GM10248 (cell line): ENCODE measurements at places on chromosomes 3 and 15.

DNA sequence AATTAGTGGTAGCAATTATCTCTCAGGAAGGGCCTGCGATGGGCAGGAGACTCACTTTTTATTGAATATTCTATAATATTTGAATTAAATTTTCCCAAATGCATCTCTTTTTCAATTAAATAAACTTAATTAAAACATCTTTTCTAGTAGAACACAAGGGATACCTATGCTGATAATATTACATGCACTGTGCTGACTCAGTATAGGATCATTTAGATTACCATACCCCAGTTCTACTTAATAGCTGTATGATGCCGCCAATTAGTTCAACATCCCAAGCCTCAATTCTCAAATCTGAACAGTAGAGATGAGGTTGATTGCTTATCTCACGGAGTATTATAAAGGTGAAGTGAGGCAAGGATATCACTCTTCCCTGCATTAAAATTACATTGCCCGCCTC lies 149.2 kb downstream of the SLCO3A1 start:
- no peak for DNase-seq

DNA sequence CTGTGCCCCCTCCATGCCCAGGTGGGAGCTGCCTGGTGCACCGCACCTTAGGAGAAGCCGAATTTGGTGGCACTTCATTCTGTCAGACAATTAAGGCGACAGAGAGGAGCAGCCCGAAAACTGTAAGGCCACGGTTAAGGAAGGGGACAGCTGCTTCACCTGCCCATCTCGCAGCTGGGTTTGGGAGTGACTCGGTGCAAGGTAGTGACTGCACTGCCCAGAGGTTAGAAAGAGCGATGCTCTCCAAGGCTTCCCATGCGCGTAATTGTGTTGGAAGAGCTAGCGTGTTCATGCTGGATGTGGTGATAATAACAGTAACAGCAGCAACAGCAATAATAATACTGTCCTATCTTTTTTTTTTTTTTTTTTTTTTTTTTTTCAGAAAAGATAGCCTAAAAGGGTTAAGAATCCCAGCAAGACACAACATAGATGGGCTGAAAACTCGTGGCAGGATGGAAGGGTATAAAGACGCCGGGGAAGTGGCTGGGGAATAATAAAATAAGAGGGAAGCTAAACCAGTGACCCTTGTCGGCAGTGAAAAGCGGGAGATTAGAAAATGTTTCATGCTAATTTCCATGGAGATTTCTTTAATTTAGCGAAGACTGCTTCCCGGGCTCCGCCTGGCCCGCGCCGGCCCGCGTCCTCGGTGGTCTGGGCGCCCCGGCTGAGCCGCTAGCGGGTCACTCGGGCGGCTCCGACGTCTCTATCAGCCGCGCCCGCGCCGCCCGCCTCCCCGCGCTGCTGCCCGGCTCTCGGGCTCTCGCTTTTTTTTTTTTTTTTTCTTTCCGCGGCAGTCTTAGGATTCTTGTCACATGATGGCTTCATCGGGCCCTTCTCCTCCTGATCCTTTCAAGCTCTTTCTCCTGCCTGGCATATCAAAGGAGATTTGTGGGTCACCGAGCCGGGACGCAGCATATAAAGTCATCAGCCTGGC lies 617.1 kb downstream of the NR2F2 start:
- no peak for DNase-seq

DNA sequence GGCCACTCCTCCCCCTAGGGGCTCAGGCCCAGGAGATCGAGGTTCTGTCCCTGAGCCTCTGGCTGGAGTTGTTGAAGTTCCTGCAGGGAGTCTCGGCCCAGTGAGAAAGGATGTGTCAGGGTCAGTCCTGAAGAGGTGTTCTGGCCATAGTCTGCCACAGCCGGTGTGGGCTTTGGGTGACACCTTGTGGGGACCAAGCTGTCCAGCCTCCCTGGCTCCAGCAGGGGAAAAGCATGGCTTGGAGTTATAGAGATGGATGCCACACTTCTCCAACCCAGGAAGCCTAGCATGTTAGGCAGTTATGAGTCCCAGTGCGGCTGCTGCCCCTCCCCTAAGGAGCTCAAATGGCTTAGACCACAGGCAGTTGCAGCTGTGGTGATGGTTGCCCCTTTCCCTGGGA lies 945.6 kb upstream of the GBE1 start:
- DNase-seq, result no peak

DNA sequence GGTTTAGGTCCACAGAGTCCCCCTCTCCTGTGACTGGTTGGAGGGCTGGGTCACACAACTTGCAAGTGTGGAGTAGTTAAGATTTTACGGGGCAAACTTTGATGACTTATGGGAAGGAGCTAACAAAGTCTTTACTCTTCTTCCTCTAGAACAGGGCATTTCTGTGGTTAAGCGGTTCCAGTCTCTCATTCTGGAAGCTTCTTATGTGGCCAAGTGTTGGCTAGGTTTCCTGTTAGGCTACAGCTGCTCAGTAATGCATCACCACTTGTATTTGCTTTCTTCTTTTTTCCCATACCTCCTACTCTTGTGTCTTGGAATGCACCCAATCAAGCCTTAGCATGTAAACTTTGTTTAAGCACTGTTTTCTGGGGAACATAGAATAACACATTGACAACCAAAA lies 100.6 kb upstream of the PLAAT1 start:
- DNase-seq, result no peak

DNA sequence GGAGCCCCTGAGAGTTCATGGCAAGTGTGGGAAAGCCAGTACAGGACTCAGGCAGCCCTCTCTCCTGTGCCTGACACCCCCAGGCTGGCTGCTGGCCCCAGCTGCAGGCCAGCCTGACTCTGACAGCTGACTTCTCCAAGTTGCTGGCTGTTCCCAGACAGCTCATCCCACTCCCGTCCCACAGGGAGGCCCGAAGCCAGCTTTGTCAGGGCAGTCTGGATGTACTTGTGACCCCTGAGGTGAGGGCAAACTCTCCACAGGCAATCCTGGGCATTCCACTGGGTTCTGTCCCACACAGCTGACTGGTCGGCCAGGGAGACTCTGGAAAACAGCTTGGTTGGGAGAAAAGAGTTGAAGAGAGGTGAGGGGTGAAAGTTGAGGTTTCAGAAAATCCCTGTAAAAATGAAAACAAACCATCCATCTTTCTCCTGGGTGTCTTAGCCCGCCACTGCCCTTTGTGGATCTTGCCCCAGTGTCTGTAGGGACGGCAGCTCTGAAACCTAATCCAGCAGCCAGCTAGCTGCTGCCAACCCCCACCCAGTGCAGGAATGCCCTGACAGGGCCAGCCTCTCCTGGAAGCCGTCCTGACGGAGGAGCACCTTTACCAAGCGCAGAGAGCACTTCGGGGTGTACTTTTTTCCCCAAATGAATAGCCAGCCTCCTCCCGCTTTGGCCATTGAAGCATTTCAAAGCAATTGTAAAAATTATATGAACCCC lies 87.9 kb downstream of the DNAJB8 start:
- DNase-seq, result no peak

GRCh38 chr3:186974824-186975313 lies 44.5 kb downstream of the ST6GAL1 start:
- DNase-seq, result no peak

- DNase-seq, result no peak
Measured at GRCh38 chr3:184592371-184593219, 31.0 kb downstream of the EPHB3 start.

GRCh38 chr3:52721002-52721729 lies 15.3 kb downstream of the SPCS1 start:
- no peak for DNase-seq

GRCh38 chr3:99561056-99561455 lies 77.3 kb upstream of the COL8A1 start:
- DNase-seq, result no peak

GRCh38 chr3:110521019-110521418 lies 550.6 kb upstream of the NECTIN3 start:
- no peak for DNase-seq

DNA sequence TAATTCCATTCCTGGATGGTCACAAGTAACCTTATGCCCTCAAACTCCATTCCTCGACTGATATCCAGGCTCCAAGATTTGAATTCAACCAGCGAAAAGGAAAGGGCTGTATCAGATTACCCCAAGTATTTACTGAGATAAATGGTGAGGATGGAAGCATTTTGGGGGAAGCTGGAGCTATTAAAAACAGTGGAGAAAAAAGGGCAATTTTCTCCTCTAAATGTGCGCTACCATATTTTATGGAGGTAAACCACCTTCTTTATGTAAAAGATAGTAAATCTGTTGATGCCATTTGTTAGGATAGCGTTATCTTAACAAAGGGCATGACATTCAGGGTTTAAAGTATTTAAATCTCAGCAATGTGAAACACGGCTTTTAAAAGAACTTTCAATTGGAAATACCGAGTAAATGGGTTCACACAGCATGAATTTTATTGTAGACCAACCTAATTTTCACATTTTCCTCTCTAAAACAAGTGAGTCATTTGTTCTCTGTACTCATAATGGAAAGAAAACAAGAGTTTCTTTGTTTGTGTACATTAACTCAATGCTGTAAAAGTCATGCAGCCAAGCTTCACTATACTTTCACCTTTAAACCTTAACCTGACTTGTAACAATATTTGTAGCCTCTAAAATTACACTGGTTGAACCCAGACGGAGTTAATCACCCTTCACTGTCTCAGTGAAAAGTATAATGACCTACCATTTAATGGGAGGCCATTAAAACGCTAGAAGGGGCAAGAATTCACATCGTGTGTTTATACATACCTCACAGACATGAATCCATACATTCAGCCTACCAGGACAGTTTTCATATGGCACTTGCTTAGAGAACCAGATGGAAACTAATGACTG lies 773.4 kb downstream of the ROBO1 start:
- DNase-seq, result no peak

DNA sequence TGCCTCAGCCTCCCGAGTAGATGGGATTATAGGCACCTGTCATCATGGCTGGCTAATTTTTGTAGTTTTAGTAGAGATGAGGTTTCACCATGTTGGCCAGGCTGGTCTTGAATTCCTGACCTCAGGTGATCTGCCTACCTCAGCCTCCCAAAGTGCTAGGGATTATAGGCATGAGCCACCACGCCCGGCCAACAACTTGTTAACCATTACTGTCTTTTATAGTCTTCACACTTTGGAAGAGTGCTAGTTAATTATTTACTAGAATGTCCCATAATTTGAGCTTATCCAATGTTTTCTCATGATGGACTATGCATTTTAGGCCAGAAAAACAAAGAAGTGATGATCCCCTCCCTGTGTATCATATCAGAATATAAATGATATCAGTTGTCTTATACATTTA lies 288.6 kb upstream of the CBLB start:
- DNase-seq, result no peak

DNA sequence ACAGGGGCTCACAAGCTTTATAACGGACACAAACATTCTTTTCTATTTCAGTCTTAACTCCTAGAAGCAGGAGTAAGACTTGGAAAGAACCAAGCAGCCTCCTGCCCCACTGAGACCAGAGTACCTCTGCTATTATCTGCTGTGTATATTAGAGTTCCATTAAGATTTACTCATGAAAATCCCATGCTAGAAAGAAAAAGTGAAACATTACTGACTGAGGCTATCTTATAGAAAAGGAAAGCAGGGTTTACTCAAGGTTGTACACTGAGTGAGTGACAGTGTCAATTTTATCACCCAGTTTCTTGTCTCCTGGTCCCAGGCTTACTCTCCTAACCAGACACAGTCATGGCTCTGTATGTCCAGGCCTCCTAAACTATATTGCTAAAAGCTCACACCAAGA lies 97.9 kb upstream of the SOX2 start:
- DNase-seq, result no peak

DNA sequence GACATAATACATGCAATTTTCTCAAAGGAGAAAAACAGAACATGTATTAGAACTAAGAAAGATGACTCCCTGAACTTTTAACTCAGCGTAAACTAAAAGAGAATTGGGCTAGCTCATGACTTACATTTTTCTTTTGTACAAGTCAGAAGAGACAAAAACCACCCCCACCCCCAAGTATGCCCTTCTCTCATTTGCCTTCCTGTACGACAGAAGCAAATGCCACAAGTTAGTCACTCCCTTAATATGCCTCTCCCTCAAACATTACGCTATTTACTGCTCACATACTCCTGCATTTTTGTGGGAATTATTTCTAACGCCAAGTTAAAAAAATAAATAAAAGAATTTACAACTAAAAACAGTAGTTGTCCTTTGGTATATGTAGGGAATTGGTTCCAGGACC lies 22.0 kb downstream of the CPEB1 start:
- no peak for DNase-seq

DNA sequence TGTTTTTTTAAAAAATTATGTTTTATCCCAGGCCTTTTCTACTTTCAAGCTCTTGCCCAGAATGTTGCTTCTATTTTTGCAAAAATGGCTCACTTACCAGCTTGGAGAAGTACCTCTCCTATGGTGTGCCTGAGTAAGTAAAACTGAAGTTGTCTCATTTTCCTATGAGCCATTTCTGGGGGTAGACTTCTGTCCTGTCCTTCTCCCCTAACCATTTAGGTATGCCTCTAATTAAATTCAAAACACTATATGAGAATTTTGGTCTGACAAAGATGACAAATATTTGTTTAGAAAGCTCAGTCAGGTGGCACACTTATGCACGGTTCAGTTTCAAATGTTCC lies 282.5 kb upstream of the ICE2 start:
- DNase-seq, result no peak

GRCh38 chr15:100244796-100245486 lies 96.8 kb downstream of the ADAMTS17 start:
- no peak for DNase-seq

DNA sequence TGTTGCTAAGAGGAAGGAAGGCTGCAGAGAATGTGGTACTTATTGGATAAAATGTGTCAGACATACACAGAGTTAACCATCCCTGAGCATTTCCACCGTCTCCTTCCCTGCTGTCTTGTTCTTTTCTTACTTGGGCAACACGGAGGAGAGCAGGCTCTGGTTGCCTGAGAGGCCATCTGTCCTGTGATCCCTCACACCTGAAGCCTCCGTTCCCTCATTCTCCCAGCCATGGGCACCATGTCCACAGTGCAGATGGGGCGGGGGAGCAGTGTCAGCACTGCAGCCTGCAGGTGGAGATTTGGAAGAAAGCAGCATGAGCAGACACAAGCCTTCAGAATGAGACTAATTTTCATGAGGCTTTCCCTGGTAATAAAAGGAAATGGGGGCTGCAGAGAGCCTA lies 133.7 kb downstream of the CHCHD6 start:
- DNase-seq, result no peak

GRCh38 chr15:80977627-80978036 lies 12.0 kb downstream of the MESD start:
- peak; percentile 32 for DNase-seq

- no peak for DNase-seq
Measured at GRCh38 chr3:42277676-42278075, 11.7 kb upstream of the CCK start.

GRCh38 chr3:148084931-148085330 lies 612.8 kb upstream of the AGTR1 start:
- peak; percentile 8 for DNase-seq

DNA sequence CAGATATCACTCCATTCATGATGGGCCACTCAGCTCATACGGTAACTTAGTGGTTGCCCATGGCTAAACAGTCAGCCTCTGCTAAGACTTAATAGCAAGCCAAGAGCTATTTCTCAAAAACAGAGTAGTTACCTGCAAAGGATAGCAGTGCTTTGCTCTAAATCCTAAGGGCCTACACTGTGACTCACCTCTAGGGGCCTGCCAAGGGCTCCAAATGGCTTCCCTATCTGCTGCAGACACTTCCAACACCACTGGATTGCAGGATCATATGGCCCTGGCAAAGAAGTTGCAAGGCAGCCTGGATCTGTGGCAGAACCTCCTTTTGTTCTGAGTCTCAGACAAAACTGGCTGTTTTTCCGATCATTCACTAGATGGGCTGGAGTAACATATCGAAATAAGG lies 17.8 kb downstream of the CGGBP1 start:
- DNase-seq, result no peak
